ENCODE measurements at places on chromosomes 12 and 14.

GRCh38 chr12:66188584-66189485, at the start of gene IRAK3:
Gene IRAK3 (plus strand): TSS chr12:66189214. CDS start chr12:66189300, 86 bp downstream.
- peak; percentile 94 for DNase-seq

DNA sequence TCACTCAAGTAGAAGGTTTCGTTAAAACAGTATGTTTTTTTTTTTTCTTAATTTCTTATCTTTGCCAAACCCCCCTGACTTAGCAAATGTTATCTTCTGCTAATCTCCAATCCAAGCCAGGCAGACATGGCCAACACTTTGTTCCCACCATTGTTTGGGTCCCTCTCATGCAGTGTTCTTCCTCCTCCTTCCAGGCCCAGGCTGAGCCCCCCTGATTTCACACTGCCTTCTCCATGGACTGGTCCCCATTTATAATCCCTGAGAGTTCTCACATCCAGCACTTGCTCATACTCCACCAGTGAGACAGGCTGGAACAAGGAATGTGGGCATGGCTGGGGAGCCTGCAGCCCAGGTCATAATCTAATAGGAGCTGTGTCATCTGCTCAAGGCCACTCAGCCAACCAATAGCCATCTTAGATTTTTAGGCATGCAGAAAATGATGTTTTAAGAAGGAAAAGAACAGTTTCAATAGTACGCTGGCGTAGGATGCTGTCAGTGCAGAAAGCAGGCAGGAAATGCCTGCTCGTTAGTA, 238.4 kb upstream of the CCDC196 start:
- DNase-seq, result no peak

GRCh38 chr12:19894050-19894449, 454.8 kb downstream of the AEBP2 start:
- peak; percentile 78 for DNase-seq

GRCh38 chr12:64103825-64104740, 118.0 kb downstream of the KICS2 start:
- no peak for DNase-seq

- no peak for DNase-seq
Measured at GRCh38 chr12:103397536-103397935, 98.2 kb downstream of the C12orf42 start.

DNA sequence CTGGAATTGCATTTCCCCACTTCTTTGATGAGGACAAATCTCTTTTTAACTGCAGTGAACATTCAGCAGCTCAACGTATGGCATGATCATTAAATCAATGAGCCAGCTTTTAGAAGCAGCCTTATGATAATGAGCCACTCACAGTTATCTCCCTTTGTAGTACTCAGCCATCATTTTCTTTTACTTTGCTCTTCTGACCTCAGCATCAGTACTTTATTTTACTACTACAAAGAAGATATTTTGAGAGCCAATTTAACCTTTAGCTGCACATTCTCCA, 250.0 kb upstream of the CLEC14A start:
- DNase-seq, result no peak

GRCh38 chr12:121918679-121919038, 267 bp downstream of the CFAP251 start:
- no peak for DNase-seq

GRCh38 chr12:80582431-80582830, 125.0 kb upstream of the MYF6 start:
- no peak for DNase-seq

DNA sequence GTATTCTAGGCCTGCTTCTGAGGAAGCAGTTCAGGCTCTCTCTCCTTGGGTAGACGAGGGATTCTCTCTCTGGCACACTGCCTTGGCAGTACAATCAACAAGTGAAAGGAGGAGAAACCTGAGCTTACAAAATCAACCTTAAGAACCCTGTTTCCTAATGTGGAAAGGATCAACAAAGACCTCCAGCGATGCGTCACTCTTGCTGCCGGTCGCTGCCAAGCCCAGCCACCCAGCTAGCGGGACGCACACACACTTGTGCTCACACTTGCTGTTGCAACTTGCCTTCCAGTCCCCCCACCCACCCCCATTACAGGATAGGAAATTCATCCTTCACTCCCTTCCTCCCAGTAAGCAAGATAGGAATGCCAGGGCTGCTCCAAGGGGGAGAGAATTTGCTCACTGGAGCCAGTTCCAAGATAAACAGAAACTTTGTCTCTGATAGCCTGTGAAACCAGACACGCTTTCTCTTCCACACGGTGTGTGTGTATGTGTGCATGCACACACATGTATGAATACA, 144.3 kb downstream of the BCL11B start:
- no peak for DNase-seq

DNA sequence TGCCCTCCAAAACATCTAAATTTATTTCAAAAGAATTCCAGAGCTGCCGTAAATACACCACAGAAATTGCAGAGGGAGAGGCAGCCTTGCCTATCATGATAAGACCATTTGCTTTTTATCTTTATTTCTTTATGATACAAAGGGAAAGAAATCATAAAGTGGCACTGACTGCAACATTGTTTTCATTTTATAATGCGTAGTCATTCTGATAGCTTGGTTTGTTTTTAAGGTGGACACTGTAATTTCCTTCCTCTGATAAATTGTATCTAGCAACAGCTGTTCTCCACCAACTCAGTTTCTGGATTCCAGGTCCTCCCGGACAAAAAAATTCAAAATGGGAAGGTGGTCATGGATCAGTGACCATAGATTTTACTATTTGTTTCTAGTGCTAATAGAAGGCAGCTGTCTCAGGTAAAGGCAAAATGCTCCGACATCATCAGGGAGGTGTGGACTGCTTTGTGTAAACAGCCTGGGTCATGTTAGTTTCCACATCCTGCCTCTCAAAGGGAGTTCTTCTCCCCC, 623 bp upstream of the TSPAN8 start:
- DNase-seq, result no peak

DNA sequence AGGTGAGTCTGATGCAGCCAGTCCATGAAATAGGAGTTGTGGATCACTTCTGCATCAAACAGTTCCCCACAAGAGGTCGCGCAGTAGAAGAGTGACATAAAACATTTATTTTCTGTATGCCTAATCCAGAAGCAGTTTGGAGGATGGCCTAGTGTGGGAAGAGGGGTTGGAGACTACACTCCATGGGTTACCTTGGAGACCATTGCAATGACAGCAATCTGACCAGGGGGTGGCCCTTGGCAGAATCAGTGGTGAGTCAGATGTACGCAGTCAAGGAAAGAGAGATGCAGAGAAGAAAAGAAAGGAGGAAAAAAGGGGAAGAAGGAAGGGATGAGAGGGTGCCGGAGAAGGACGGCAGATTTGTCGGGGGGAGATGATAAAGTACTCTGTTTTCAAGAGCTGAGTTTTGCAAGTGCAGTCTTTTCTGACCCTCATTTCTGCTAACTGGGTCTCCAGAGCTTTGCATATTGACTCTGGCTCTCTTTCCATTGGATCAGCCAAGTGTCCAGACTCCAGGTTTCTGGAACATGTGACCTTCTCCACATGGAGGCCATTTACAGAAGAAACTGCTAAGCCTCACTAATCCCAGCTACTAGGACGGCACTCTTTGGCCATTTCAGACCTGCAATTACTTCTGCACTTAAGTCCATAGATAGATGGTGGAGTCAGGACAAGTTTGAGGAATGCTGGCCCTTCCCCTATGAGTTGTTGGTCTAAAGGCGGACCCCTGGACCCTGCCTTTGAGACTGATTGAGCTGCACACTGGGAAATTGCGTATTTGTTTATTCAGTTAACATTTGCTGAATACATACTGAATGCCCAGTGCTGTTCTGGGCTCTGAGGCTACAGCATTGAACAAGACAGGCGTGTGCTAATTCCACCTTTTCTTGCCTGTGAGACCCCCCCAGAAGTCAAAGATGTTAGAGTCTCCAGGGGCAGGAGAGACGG, 424.2 kb downstream of the BCL11B start:
- DNase-seq, result no peak

DNA sequence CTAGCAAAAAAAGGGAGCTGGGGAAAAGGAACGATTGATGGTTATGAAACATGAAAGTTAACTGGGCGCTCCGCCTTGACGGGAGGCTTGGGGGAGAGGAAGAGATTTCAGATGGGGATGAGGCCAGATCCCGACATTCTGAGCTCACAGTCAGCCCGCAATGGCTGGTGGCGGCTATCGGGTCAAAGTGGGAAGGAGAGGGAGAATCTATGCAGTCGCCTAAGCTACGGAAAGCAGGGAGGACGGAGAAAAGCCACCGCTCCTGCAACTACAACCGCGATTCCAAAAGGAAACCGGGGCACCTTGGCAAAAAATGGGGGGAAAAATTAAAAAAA, 502 bp downstream of the MPHOSPH9 start:
- no peak for DNase-seq

- no peak for DNase-seq
Measured at GRCh38 chr12:121139286-121139685, 6.6 kb downstream of the P2RX7 start.

DNA sequence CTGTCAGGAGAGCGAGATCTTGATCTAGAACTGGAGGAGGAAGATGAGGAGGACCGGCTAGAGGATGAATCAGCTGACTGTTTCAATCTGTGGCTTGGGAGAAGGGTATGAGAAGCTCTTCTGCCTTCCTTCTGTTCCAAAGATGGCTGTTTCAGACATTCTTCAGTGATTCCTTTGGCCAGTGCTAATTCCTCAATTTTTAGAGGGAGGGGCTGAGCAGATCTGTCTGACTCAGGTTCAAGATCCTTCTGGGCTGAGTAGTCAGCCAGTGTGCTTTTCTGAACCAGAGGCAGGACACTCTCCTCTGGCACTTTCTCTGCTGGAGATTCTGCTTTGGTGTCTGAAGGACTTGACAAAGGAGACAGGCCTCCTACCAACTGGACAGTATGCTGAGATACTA, 15.2 kb downstream of the ACIN1 start:
- DNase-seq, result peak; percentile 25

GRCh38 chr14:94555991-94556390, 5.3 kb upstream of the SERPINA4 start:
- no peak for DNase-seq

DNA sequence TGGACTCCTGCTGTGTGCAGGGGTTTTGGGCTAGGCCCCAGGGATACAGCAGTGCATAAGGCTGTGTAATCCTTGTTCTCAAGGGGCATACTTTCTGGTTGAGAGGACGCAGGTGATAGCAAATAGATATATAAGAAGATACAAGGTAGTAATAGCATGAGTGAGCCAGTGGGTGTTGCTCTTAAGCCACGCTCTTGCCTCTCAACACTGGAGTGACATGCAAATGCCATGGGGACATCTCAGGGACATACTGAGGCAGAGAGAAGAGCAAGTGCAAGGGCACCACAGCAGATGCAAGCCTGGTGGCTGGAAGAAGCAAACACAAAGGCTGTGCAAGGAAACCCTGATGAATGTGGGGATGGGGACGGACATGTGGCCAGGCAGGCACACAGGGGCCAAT, 223.3 kb downstream of the CHST11 start:
- DNase-seq, result no peak

DNA sequence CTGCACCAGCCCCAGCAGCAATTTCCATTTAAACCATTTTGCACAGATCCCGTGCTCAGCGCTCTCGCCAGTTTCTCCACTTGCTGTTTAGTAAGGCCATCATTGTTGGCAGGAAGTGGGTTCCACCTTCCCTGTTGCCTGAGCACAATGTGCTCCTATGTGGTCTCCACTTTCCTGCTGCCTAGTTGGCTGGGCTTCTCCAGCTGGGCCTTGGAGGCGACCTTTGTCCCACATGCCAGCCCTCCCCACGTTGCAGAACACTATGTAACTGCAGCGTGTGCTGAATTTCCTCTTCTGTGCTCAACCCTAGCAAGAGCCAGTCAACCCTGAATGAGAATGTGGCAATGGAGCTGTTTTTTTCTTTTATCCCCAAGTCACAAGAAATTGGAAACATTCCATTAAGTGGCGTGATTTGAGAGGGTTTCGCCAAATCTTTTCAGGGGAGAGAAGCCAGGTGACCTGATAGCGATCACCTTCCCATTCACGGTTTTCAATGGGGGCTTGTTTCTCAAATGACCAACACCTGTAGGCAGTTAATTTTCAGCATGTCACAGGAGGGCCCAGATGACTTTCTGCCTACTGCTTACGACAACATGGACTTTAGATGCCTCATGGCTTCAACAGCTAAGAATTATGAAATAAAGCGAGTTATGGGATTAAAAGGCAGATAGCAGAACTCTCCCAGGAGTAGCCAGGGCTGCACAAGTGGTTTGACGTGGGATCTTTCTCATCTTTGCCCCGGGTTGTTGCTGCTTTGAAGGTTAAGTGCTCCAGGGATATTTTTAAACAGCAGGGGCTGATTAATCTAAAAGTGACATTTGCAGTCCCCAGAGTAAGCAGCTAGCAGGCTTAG, at the start of gene ACACB:
Gene ACACB, plus strand, starts transcription at position 830 of the 853 bp plus-strand sequence. CDS start 22,819 bp downstream, outside the sequence.
- DNase-seq, result peak; percentile 31

- peak; percentile 52 for DNase-seq
Measured at GRCh38 chr14:71235875-71236274, 328.6 kb downstream of the PCNX1 start.

GRCh38 chr12:25320123-25321006, 69.6 kb upstream of the KRAS start:
- peak; percentile 19 for DNase-seq

DNA sequence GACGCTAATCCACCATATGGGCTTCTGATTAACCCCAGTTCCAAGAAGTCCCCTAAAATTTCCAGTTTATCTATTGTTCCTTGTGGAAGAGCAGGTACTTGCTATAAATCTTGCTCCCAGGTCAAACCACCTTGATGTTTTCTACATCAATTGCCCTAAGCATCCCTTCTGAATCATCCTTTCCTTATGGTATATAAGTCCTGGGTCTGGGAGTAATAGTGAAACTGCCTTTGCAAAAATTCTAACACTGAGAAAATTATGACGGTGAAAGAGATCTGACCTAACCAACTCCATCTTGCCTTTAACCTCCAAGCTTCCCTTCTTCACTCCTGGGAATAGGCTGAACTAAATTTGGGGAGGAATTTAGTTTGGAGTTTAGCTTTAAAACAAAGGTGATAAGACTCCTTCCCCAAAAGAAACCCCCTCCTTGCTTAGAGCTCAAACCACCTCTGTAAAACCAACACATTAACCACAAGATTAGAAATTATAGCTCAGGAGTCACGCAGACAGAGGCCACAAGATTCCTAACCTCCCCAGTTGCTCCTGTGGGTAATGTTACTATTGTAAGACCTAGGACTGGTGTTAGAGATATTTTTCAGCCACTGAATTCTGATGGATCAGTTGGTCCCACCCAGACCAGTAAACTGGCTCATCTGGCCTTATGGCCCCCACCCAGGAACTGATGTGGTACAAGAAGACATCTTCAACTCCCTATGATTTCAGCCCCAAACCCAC, 33.8 kb upstream of the DTX1 start:
- no peak for DNase-seq

- DNase-seq, result peak; percentile 82
Measured at GRCh38 chr14:24095271-24096068, 1.4 kb downstream of the PCK2 start.

- DNase-seq, result no peak
Measured at GRCh38 chr14:53836551-53836950, 120.1 kb downstream of the BMP4 start.

DNA sequence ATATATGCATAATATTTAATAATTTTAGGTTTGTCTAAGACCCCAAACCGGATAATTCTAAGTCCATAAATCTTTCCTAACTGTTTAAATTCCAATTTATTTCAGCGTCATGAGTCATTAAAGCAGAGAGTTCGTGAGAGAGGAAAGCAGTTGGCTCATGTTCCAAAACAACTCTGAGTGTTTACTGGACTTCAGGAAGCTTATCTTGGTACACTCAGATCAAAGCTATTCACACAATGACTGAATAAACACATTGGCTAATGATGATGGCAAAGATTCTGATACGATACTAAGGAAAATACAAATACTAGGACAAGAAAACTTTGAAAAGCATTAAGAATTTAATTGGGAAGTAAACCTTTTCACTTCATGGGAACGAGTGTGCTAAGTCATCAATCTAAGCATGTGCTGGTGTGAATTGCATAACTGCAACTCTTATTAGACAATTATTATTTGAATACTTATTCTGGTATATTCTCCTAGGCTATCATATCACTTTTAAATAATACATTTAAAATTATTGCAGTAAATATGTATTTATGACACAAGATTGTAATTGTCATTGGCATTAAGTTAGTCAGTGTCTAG, 34.8 kb upstream of the CLEC14A start:
- no peak for DNase-seq
